SIG-M5 (cell line): ENCODE measurements at places on chromosomes 12 and 14.

DNA sequence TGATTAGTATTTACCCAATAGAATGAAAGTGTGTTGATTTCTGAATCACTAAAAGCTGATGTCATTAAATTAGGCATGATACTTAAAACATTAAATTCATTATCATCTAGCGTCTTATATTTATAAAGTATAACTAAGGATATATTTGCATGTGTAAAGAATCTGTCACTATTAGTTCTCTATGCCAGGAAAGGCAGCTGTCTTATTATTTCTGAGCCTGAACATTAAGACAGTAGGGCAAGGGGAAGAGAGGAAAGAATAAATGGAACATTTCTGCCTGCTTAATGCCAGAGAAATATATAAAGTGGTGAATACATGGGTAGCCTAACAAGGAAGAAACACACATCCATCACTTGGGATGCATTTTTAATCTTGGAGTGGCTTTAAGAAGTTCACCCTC is 965.1 kb upstream of the TMEM132C start:
- no peak for DNase-seq

GRCh38 chr12:122326586-122326985 is 60.3 kb upstream of the VPS33A start:
- no peak for DNase-seq

DNA sequence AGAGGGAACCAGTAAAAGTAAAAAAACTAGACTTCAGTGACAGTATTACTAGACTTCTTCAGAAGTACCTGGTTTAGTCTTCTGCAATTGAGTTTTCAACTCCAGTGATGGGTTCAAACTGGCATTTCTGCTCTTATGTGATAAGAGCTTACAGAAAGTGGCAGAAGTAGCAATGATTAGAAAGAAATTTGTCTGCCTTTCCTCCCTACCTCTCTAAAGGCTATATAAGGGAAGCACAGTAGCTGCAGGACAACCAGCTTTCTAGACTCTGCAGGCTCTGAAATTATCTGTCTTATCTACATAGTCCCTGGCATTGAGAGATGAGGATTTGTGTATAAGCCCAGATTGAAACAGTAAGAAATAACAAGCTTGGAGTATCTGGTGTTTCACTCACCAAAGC is 107.5 kb downstream of the DAAM1 start:
- no peak for DNase-seq

- no peak for DNase-seq
These were observed 485 bp downstream of the PELI2 start for GRCh38 chr14:56118611-56119181.

DNA sequence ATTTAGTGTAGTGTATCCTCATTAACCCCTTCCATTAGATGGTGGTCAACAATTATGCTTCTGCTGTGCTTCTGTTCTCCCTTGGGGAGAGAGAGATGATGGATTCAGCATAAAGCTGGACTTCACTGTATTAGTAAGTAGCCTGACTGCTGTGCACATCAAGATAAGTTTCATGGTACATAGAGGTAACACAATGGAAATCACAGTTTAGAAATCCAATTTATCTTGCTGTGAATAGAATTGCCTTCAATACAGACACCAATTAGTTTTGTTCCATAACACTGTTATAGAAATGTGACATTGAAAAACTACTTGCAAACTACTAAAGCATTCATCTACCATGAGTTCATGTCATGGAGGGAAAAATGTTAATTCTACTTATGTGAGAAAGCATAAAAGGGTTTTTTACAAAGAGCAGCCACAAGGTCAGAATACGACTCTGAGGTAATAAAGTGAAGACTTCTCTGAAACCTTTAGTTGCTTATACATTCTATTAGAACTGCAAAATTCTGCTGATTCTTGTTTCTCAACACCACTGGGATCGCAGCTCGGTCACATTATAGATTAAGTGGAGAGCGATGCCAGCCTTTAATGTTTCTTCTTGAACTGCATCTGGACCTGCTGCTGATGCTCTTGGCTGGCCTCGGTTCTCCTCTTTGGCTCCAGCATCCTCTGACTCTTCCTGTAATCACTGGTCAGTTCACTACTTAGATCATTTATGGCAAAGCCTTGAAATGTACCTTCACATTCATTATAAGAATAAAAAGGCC is 190.8 kb downstream of the ATP23 start:
- DNase-seq: no peak

- no peak for DNase-seq
These were observed 49.9 kb downstream of the HELB start for GRCh38 chr12:66352197-66352596.

- no peak for DNase-seq
These were observed 51.8 kb upstream of the MMP17 start for GRCh38 chr12:131776237-131776889.

GRCh38 chr12:128266086-128266485 is 884 bp upstream of the TMEM132C start:
- DNase-seq: no peak

DNA sequence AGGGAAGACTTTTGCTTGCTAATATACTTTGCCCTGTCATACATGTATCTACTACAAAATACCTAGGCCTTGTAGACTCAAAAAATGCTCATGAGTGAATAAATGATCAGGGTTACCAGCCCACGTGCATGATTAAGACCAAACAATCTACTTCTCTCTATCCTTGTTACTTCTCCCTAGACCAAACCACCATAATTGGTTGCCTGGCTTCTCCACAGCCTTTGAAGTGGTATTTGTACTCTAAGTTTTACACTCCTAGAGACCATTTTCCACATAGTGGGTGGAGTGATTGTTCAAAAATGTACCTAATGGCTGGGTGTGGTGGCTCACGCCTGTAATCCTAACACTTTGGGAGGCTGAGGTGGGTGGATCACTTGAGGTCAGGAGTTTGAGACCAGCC is 14.1 kb upstream of the RPS6KL1 start:
- DNase-seq: no peak

- no peak for DNase-seq
These were observed 32.4 kb upstream of the HELB start for GRCh38 chr12:66269757-66270383.

- DNase-seq: peak; percentile 50
These were observed 15.8 kb downstream of the CCND2 start for GRCh38 chr12:4289231-4289878.

DNA sequence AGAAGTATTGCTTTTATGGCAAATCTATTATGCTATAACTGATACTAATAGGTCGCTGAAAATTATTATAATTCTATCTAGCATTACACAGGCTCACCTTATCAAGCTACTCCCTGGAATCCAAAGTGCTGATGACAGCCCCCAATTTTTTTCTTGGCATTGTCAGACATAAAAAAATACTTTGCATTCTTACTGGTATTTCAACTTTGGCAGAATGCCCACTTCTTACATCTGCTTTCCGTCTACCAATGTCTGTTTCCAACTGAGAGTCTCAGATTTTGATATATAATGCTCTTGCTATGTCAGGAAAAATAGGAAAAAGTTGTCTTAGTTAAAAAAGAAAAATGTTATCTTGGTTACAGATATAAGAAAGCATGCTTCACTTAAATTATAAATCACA is 615.4 kb downstream of the C12orf50 start:
- DNase-seq: no peak

GRCh38 chr14:77041881-77042545 is 13.5 kb upstream of the IRF2BPL start:
- no peak for DNase-seq

GRCh38 chr12:127485528-127485927 is 781.4 kb upstream of the TMEM132C start:
- DNase-seq: no peak

DNA sequence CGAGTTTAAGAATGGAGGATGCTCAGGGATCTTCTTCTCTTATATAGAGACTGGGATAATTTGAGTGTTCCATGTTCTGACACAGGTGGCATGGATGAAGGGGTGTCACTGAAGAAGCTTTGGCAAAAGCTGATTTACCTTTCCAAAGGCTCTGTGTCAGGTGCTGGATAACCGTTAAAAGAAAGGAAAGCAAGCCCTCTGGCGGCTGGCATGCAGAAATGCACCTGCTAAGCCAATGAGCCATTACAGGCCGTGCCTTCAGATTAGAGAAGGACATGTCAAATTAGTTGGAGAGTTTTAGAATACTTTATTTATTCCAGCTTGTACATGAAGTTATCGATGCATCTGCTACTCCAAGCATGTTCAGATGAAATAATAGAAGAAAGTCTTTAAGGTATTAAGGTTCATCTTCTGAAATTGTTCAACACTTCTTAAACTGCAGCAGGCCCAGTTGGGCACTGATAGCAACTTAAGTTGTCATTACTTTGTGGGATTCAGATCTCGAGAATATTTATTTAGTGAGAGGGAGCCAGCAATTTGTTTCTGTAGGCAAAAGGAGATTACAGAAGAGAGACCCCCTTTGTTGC is 678.2 kb downstream of the NRXN3 start:
- no peak for DNase-seq

GRCh38 chr14:45038256-45038655 is 45.7 kb upstream of the PRPF39 start:
- no peak for DNase-seq

DNA sequence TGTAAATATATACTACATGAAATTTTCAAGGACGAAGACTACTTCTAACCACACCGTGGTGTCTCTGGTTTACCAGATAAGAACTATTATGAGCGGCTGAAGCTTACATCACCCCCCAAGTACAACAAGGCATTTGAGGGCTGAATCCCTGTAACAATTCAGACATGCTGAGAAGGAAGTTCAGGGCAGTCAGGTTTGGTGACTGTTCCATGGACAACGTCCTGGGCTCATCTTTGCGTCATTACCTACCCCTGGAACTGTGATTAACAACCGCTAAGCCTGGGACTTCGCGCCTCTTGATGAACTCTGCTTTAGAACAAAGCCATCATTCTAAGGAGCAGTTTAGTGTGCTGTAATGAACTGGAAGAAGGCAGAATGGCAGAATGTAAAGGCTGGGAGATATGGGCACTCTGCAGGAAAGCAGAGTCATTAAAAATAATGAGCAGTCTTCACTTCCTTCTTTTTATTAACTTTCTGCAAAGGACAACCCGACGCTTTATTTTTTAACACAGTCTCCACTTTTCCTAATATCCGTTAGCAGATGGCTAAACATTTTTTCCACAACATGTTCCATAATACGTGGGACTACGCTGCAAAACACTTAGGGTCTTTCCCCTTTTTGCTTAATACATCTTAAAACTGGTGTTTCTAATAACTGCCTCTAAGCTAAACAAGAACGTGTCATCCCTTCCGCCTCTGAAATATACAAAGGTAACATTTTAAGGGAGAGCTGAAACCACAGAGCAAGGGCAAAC is 263.2 kb downstream of the ADAMTS20 start:
- no peak for DNase-seq

DNA sequence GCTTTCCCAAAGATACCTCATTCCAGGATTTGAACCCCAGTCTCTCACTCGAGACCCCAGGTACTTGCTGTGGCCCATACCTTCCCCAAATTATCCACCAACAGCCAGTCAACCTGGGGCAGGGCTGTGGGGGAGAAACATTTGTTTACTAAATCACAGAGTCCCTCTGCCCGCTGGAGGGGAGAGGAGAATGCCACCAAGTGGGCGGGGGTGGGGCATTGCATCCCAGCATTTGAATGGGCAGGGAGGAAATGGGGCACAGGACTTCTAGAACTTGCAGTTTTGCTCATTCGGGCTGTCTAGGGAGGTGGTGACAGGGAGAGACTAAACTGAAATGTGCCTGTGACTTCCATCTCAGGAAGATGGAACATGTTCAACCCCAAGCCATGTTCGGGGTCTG is 10.9 kb upstream of the SERPINA9 start:
- no peak for DNase-seq

- no peak for DNase-seq
These were observed 15.1 kb downstream of the SUDS3 start for GRCh38 chr12:118391424-118391823.

DNA sequence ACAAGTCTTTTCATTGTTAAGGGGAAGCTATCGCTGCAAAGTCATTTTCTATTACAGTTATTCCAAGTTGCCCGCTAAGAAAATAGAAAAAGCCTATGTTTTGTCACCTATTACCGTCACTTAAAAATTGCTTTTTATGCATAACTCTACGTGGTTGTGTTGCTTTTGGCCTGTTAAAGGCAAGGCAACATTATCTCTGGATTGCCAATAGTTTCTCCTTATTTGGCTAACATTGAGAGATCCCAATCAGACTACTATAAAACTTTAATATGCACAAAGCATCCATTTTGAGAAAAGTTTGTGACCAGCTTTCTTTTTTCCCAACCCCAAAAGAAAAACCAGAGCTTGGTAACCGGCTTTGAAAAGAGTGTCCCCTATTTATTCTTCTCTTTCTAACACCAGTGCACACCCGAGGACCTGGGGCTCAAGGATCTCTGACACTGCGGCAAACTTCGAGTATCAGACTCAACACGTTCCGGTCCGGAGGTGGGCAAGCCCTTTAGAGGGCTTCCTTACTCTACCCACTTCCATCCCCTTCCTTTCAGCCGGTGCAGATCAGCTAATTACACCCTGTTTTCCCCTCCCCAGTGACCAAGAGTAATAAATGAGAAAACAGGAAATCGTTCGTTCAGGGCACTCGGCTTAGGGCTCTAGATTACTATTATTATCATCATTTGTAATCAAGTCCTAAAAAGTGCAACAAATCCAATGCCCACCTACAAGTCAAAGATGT is 1.2 kb downstream of the PPP1R12A start:
- DNase-seq: no peak

GRCh38 chr12:4273652-4274395 is at the start of gene CCND2:
TSS of gene CCND2 (plus strand) at chr12:4273762. CDS start at chr12:4274041, 279 bp downstream.
- no peak for DNase-seq

DNA sequence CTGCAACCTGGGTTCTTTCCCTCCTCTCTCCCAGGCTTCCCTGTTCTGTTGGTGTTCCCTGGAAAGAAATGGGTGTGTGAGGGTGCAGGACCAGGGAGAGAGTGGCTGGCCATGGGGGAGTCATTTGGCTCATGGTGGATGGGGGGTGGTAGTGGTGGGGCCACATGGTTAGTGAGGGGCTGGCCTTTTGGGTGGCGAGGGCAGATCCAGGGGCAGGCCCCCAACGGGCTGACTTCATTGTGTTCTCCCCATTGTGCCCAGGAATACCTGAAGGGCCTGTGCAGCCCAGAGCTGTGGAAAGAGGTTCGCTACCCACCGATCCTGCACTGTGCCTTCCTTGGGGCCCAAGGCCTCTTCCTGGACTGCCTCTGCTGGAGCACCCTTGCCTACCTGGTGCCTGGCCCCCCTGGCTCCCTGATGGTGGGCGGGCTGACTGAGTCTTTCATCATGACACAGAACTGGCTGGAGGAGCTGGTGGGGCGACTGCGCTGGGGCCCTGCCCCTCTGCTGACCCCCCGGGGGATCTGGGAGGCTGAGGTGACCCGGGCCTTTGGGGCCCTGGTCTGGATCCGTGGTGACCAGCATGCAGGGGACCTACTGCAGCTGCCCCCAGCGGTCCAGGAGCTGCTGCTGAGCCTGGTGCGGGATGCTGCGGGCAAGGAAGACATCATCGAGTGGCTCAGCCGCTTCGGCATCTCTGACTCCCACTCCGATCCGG is 9.0 kb downstream of the NYNRIN start:
- no peak for DNase-seq

DNA sequence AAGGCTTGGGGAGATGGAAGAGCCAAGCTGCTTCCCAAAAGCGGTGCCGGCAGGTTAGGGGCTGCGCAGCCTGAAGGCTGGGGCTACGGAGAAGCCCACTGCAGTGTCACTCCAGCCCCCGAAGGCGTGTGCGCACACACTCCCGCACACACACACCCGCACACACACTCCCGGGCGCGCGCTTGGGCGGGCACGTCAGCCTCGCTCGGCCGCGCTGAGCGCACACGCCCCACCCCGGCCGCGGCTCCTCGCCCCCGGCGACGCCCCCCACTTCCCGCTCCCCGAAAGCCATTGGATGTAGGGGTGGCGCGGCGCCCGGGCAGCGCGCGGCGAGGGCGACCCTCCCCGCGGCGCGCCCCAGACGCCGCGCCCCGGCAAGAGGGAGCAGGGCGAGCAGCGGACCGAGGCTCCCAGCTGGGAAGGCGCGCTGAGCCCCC is at the start of gene KCNK10:
Gene KCNK10 (minus strand): TSS at position 184 of the 437 bp plus-strand sequence. CDS start 471 bp downstream, outside the sequence.
- DNase-seq: no peak
